ENCODE measurements at places on chromosomes 3 and 15.

GRCh38 chr15:75368689-75369239 is 357 bp upstream of the MAN2C1 start:
- DNase-seq = no peak

GRCh38 chr15:38225381-38225780 is 27.3 kb upstream of the SPRED1 start:
- DNase-seq = no peak

- DNase-seq = no peak
Observed at GRCh38 chr3:38114052-38114874, 22.7 kb downstream of the ACAA1 start.

DNA sequence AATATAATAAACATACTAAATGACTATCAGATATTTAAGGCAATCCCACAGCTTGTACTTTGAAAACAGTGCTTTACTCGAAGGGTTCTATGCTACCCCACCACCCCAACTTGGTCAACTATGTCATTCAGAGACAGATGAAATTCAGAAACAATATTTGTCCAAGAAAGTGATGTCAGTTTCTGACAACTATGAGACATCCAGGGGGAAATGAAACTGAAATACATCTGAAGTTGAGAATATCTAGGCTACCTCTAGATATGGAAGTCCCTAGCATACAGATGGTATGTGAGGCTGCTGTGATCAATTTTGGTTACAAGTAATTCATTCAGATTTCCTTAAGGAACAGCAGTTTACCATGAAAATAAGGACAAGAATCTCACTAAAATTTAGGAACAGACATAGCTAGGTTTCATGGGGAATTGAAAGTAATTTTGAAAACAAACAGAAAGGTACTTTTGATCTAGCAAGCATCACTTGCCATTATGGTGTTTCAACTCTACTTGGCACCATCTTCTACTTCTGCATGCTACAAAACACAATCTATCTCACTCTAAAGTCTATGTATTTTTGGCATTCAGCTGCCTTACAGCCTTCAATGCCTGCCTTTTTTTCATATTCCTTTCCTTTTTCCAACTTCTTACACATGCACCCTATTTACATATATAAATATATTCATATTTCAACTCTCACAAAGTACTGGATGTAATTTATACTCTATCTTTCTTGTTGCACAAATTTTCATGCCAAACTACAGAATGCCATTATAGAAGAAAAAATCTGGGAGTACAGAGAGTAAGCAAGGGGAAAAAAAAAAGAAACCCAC is 21.7 kb downstream of the ATG3 start:
- DNase-seq = no peak

DNA sequence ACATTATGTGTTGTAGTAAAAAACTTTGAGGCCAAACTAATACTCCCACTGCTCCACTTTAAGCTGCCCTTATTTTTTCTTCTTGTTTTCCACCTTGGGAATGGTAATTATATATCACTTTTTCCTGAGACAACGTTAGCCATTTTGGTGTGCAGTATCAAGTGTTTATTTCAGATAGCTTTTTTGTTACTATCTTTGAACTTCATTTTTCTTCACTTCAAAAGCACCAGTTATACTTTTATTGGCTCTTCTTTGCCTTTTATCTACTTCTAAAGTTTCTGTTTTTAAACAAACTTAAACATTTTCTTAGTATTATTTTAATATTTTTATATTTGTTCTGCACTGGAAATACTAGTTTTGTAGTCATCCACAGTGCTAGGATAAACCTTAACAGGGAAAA is 6.5 kb downstream of the TOPAZ1 start:
- no peak for DNase-seq

DNA sequence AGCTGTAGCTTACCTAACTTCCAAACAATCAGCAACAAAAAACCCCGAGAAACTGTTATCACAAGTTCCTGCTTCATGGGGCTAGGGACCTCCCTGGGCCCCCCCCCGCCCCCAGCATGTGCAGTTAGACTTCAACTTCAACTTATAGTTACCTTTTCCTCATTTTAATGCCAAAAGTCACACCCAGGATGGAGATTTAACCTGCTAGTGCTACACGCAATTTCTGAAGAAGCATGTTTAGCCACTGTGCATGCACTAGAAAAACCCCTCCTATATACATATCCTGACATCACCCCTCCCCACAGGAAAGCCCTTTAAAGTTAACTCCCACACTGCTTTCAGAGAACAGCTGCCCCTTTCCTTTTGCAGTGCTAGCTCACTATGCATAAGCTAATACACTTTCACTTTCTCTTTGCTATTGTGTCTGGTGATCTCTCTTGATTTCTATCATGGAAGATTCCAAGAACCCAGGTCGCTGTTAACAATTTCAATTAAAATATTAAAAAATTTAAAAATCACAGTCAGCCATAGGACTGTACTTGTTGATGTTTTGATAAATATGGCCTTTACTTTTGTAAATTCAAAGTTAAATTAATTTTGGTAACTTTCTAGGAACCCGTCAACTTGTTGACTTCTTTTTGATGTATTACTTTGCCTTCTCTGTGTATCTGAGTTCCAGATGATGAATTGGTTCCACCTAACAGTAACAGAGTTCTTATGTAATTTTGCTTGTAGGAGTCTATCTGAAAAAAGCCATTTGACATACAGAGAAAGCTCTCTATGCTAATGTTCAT is 75.2 kb upstream of the ACAD9 start:
- DNase-seq = peak; percentile 86

- DNase-seq = no peak
Observed at GRCh38 chr3:188000361-188000861, 153.5 kb upstream of the LPP start.

GRCh38 chr3:194298331-194299227 is 52.5 kb downstream of the CPN2 start:
- DNase-seq = no peak

- DNase-seq = no peak
Observed at GRCh38 chr3:185960522-185961288, 22.9 kb upstream of the TRA2B start.

- DNase-seq = no peak
Observed at GRCh38 chr3:20680990-20681628, 495.1 kb upstream of the SGO1 start.

DNA sequence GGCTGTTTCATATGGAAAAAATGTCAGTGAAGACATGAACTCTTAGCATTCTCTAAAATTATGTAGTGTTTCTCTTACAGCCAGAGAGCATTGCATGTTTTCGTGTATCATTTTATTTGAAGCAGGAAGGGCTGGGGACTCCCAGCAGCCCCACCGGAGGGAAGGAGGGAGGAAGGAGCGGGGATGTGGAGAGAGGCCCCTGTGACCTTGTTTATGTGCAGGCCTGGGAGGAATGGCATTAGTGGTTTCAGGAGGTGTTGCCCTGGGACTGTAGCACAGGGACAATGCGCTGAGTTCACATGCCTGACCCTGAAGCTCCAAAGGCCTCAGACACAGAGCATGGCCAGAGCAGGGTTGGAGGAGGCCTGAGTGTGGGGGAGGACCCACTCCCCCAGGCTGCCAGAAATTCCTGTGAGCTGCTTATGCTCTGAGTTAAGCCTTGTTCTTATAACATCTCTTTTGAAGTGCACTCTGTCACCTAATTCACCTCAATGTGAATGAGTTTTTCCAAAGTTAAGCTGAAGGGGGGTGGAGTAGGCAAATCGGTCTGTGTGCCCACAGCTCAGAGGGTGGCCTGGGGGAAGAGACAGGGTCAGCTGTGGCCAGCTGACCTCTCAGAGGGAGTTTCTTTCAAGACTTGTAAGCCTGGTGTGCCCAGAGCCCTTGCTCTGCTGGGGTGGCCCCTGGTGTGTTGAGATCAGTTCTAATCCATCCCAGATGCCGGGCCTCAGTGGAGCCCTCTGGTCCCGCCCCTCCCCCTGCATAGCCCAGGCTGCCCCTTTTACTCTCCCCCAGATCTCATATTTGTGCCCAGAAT is 3.9 kb upstream of the RNU6-1 start:
- no peak for DNase-seq

GRCh38 chr15:74242441-74243185 is 6.5 kb downstream of the CCDC33 start:
- DNase-seq = no peak

GRCh38 chr3:146067048-146067447 is 93.9 kb downstream of the PLOD2 start:
- DNase-seq = no peak

GRCh38 chr15:29921130-29921601 is 98.9 kb upstream of the TJP1 start:
- no peak for DNase-seq

GRCh38 chr15:90729261-90729660 is 12.1 kb downstream of the BLM start:
- DNase-seq = no peak

DNA sequence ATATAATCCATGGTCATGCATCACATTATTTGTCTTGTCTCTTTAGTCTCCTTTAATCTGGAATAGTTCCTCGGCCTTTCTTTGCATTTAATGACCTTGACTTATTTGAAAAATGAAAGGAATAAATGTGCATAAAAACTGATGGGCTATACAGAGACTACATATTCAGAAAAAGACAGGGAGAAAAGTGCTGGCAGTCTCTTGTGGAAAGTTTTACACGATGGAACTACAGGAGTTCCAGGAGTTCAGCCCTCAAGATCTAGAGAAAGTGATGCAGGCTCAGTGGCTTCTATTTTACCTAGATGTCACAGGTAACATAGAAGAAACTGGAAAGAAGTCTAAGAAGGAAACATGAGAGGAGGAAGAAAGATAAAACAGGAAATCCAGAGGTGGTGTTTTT is 7.6 kb upstream of the ABTB1 start:
- DNase-seq = no peak

DNA sequence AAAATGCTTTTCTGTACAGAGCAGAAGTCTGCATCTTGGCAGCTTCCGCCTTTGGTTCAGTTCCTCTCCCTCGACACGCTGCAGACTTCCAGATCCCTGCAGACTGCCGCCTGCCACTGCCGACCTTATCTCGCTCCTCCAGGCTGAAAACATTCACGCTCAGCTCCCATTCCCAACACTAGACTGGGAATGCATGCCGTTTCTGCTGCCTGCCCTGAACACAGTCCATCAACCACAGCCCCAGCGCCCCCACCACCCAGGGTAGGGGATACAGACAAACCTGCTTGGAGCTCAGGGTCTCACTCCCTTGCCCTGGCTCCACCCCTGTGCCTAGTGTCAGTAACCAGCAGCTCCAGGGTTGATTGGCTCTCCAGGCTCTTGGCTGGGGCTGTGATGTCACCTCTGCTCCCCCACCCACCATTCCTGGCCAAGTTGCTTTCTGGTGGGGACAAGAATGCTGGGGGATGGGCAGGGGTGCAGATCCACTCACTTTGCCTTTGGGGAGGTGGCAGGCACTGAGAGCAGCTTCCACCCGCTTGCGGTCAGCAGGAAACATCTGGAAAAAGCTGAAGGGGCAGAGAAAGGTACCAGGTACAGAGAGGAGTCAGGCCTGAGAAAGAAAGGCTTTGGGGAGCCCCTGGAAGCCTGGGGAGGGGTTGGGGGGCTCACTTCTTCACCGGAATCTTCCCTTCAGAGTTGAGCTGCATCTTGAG is 6.1 kb downstream of the PLCB2 start:
- no peak for DNase-seq

- peak; percentile 62 for DNase-seq
Observed at GRCh38 chr15:98428253-98428989, 219.9 kb upstream of the IGF1R start.

- DNase-seq = no peak
Observed at GRCh38 chr3:120821426-120821825, 78.9 kb downstream of the GTF2E1 start.

- no peak for DNase-seq
Observed at GRCh38 chr3:36751326-36751725, 13.0 kb downstream of the DCLK3 start.

DNA sequence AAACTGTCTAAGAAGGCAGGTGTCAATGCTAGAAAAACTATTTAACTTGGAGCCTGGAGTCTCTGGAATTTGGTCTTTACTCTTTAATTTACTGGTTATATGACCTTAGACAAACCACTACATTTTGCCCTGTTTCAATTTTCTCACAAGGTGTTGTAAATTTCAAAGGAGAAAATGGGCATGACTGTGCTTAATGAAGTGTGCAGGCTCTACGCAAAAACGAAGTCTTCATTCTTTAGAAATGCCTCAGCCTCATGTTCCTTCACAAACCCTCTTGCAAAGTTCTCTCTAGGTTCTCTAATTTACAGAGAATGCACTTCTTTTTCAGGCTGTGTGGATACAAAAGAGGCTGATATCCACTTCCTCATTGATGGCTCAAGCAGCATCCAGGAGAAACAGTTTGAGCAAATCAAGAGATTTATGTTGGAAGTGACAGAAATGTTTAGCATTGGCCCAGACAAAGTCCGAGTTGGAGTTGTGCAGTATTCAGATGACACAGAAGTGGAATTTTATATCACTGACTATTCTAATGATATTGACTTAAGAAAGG is 39.1 kb downstream of the COL6A5 start:
- no peak for DNase-seq

- no peak for DNase-seq
Observed at GRCh38 chr15:69338535-69339213, 40.0 kb downstream of the PAQR5 start.

- DNase-seq = no peak
Observed at GRCh38 chr3:155742349-155742965, 2.4 kb downstream of the PLCH1 start.

DNA sequence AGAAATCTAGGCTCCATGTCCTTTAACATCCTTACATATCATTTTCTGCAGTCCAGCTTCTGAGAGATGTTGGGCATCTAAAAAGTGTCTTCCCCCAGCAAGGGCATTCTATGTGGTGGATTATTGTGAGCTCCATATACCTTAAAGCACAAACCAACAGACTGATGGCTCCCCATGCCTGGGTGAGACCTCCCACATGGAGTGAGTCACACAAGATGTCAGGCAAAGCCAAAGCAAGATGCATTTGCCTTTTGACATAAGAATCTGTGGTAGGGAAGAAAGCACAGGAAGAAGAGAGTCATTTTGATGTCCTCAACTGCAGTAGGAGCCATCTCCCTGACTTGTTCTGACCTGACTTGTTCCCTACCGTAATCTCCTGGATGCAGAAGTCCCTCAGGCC is 238.7 kb upstream of the EIF1B start:
- DNase-seq = no peak

- DNase-seq = peak; percentile 13
Observed at GRCh38 chr15:53307952-53308624, 451.4 kb downstream of the WDR72 start.

- no peak for DNase-seq
Observed at GRCh38 chr15:54620916-54621315, 575.8 kb downstream of the RSL24D1 start.

DNA sequence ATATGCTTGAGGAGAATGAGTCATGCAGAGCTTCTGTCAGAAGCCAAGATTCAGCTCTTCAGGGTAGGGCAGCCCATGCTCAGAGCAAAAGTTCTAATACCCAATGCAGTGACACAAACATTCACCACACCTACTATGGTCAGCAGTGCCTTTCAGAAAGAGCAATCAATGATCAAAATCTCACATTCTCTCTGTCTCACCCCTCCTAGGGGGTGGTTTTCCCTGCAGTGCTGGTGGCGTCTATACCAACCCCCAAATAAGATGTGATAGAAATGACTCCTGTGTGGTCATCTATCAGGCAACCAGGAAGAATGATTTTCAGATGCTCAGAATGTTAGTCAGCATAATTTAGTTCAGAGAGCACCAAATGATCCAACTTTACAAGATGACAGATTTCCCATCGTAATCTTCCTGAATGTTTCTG is 385.3 kb downstream of the NTRK3 start:
- DNase-seq = no peak

GRCh38 chr15:89051875-89052274 is 36.4 kb upstream of the ABHD2 start:
- DNase-seq = no peak
